ENCODE measurements at places on chromosomes 2 and 18. TPM values are rescaled to one million over a fixed set of nuclear protein-coding genes. Genes with fewer than 3 reads are reported as not detected.

Gene LRP2
- 1.5 TPM for total RNA-seq

Gene LYPD6B
- total RNA-seq = 3.9 TPM

DNA sequence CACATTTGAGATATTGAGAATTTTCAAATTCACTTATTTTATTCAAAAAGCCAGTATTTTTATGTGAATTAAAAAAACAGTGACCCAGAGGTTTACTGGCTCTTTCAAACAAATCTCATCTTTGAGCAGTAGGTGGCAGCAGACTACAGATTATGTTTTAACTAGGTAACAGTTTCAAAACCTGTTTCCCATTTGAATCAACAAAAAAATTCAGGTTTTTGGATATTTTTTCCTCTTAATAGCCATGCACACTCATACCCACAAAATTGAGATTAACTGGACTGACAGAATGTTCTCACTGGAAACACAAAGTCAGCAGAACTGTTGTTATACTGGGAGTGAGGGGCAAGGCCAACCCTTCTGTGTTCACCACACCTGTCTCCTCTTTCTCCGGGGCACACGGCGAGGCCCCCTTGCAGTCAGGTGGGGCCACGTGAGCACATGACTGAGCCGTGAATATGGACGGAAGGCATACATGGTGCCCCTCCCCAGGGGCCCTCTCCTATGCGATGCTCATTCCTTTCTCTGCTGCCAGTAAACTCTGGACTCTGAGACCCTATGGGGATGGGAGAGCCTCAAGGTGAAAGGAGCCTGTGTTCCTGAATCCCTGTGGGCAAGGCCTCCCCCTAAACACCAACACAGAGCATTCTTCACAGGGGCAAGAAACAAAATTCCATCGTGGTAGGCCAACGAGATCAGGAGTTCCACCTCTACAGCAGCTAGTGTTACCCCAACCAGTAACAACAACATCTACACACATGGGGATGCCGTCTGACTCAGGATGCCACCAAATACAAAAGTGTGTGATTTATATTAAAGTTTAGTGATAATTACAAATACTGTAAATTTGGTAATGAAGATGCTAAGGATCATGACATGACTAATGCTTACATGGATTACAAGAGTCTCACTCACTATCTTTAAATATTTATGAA is 80.4 kb downstream of the LPIN2 start:
- DNase-seq = peak; percentile 78
- no peak overlapping the region for H3K4me3 ChIP-seq
- H3K27me3 ChIP-seq = no peaks in the 10 kb centered on the region
- H3K4me1 ChIP-seq = no peaks in the 10 kb centered on the region
- peaks cover 44% of the 10 kb centered on the region for H3K36me3 ChIP-seq
- peak overlapping the region; percentile 7 for H3K27ac ChIP-seq

Gene C2orf72
- 5.4 TPM for total RNA-seq

- H3K4me1 ChIP-seq = no peaks in the 10 kb centered on the region
- no peak overlapping the region for H3K27ac ChIP-seq
- H3K27me3 ChIP-seq = no peaks in the 10 kb centered on the region
- no peak overlapping the region for H3K4me3 ChIP-seq
- DNase-seq = no peak
- H3K36me3 ChIP-seq = peaks cover 3% of the 10 kb centered on the region
Observed at GRCh38 chr2:28021898-28022297, 131.4 kb downstream of the BABAM2 start.

Gene ACTR2
- total RNA-seq = 27.1 TPM

Gene GALNT13
- total RNA-seq = 1.4 TPM

Gene STARD6
- not detected for total RNA-seq

Gene RIT2
- total RNA-seq = not detected

DNA sequence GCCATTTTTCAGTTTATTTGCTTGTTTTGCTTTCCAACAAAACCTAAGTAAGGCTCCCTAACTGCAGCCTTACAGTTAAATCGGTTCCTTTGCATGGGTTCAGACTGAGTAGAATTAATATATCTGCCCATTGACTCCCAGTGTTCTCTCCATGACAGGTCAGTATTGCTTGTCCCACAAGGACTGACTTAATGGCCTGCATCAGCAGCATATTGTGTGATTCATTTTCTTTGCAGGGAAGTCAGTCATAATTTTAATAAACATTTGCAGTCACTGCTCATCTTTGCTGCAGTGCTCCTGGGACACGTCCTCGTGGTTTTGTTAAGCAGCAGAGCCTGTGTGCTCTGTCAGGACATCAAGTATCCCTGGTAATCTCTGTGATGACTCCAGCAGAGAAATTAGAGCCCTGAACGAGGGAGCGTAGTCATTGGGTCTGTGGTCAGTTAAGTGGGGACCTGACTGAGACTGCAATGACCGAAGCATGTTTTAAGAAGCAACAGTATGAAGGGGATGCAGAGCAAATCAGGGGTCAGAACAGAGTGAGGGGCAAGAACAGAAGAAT is 93.3 kb downstream of the CDH20 start:
- no peak for DNase-seq
- H3K27ac ChIP-seq = no peak overlapping the region
- H3K27me3 ChIP-seq = no peaks in the 10 kb centered on the region
- no peak overlapping the region for H3K4me3 ChIP-seq
- H3K4me1 ChIP-seq = peaks cover 8% of the 10 kb centered on the region

DNA sequence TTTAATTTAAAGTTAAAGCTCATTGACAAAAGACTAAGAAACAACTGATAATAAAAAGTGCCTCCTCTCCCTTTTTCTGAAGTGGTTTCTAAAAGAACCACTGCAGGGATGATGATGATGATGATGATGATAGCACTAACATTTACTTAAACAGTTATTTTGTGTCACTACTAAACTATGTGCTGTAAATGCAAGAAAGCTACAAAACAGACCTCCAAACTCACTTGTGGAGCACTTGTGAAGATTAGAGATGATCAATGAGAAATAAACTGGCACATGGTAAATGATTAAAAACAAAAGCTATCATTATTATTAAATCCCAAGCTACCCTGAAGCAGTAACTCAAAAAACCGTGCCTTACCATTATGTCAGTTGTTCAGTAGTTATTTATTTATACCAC is 88.7 kb downstream of the SLC8A1 start:
- H3K36me3 ChIP-seq = no peaks in the 10 kb centered on the region
- no peaks in the 10 kb centered on the region for H3K27me3 ChIP-seq
- no peak overlapping the region for H3K4me3 ChIP-seq
- H3K27ac ChIP-seq = peak overlapping the region; percentile 66

- peak; percentile 25 for DNase-seq
- no peak overlapping the region for H3K27ac ChIP-seq
- H3K27me3 ChIP-seq = no peaks in the 10 kb centered on the region
Observed at GRCh38 chr2:222592176-222592575, 63.7 kb downstream of the FARSB start.

DNA sequence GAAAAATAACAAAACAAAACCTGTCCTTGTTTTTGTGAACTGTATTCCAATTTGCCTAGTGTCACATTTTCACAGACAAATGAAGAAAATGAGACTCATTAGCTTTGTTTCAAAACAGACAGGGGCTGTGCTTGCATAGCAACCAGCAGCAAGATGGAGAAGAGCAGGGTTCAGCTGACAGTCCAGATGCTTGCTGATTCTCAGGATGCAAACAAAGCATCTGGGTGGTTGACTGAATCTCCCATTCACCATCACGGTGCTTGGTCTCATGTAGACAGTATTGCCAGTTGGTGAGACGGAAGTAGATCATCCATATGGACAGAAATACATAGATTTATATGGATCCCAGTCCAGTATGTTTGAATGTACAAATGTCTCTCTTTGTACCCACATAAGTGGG is 326.8 kb downstream of the CCDC85A start:
- H3K4me3 ChIP-seq = no peak overlapping the region
- H3K36me3 ChIP-seq = no peaks in the 10 kb centered on the region
- no peaks in the 10 kb centered on the region for H3K4me1 ChIP-seq
- no peaks in the 10 kb centered on the region for H3K27me3 ChIP-seq
- DNase-seq = no peak
- no peak overlapping the region for H3K27ac ChIP-seq

DNA sequence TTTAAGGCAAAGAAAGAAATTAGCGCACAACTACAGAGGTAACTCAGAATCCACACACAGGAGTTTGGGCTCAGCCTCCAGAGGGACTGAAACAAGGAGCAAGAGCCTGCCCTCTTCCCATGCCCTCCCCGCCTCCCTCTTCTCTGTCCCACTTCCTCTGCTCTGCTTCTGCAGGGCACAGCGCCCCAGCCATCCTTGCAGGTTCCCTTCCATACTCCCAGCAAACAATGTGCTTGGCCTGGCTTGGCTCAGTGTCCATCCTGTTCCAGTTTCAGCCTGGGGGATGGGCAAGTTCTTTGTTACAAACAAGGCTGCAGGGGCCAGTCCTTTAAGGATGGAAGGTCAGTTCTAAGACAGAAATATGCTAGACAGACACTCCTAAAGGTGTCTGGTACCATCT is 133.5 kb downstream of the CDH20 start:
- no peaks in the 10 kb centered on the region for H3K27me3 ChIP-seq
- H3K36me3 ChIP-seq = no peaks in the 10 kb centered on the region
- H3K4me3 ChIP-seq = no peak overlapping the region
- no peak for DNase-seq
- peaks cover 7% of the 10 kb centered on the region for H3K4me1 ChIP-seq

Gene DPYSL5
- 4.5 TPM for total RNA-seq

DNA sequence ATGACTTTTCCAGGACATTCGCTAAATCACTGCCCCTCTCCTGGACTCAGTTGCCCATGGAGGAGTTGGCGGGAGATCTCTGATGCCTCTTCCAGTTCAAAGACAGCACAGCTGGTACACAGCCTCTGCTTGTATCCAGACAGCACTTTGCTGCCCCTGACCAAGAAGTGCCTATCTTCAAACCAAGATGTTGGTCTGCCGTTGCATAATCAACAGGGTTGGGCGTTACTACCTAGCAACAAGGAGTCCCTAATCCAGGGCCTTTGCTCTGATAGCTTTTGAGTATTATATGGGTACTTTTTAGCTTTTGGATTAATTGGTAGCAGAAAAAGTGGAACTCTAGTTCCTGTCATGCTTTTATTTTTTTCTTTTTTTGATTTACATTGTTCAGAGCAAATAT is 166.6 kb downstream of the FAM210A start:
- H3K4me1 ChIP-seq = peaks cover 21% of the 10 kb centered on the region
- H3K27me3 ChIP-seq = no peaks in the 10 kb centered on the region

DNA sequence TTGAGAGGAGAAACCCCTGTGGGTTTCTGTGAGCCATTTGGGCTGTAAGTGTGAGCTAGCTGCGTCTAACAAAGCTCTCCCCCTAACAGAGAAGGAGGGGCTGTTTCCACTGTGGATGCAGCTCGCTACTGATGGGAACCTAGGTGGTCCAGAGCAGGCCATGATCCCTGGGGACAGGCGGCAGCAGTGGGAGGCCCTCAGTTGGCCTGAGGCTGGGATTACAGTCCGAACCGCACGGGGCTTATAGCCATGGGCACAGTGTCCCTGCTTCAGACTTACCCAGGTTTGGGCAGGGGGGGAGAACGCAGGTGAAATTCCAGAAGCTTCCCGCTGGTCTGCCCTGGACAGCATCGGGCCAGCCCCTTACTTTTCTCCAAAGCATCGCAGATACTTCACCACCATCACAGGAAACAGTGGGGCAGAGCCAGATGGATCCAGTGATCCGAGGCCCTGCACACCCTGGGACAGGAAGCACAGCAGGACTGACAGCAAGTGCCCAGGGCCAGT is 139.4 kb downstream of the SEPTIN10 start:
- H3K27me3 ChIP-seq = no peaks in the 10 kb centered on the region
- no peak overlapping the region for H3K27ac ChIP-seq
- DNase-seq = no peak
- H3K4me1 ChIP-seq = no peaks in the 10 kb centered on the region

GRCh38 chr2:159933727-159934049 is 128.7 kb downstream of the PLA2R1 start:
- H3K27ac ChIP-seq = no peak overlapping the region
- H3K36me3 ChIP-seq = no peaks in the 10 kb centered on the region
- no peak overlapping the region for H3K4me3 ChIP-seq
- DNase-seq = no peak

Gene CPSF3
- total RNA-seq = 57.4 TPM

Gene ATP6V1B1
- total RNA-seq = 3.0 TPM

DNA sequence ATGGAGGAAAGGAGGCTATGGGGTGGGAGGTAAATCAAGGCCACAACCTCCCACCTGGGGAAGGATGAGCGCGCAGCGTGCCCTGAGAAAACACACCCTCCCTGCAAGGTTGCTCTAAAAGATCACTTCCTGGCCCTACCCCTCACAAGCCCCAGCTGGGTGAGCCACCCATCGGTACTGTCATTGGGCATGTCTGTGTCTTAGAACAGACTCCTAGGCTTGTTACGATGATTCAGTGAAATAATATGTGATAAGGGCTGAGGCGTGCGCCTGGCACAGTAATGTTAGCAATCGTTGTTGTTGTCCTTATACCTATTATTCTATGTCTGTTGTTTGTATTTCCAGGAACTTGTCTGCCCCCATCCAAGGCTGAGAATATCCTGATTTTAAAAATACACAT is 175.1 kb downstream of the ZFP36L2 start:
- H3K36me3 ChIP-seq = no peaks in the 10 kb centered on the region
- H3K4me1 ChIP-seq = peaks cover 10% of the 10 kb centered on the region
- H3K4me3 ChIP-seq = no peak overlapping the region
- DNase-seq = no peak
- no peaks in the 10 kb centered on the region for H3K27me3 ChIP-seq
- no peak overlapping the region for H3K27ac ChIP-seq

Gene TEX44
- not detected for total RNA-seq

DNA sequence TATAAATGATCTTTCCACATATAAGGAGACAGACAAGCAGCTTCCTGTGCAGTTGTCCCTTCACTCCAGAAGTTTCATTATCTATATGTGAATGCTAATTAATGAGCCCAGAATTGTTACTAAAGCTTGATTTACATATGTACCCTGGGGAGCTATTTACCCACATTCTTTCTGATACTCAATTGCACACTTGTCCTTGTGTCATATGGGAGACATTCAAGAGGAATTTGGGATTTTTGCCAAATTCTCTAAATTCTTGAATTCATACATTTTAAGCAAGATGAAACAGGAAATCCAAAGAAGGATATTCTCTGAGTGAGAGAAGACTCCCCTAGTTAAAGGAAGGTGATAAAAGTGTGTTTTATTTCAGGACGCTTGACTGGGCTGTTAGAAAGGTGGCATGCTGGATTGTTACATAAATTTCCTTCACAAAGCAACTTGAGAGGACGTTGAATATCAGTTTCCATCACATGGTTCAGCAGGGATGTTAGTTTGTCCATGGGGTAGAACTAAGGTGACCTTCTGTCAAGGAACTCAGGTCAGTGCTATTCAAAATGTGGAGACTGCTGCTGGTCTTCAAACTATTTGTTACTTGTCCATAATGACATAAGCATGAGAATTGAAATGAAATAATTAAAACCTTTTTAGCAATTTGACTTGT is 368.2 kb downstream of the IRS1 start:
- H3K4me1 ChIP-seq = peaks cover 4% of the 10 kb centered on the region
- no peak overlapping the region for H3K4me3 ChIP-seq
- no peaks in the 10 kb centered on the region for H3K27me3 ChIP-seq
- H3K36me3 ChIP-seq = no peaks in the 10 kb centered on the region
- no peak overlapping the region for H3K27ac ChIP-seq
- peak; percentile 59 for DNase-seq

GRCh38 chr18:71665131-71665530 is 879.0 kb downstream of the CBLN2 start:
- no peaks in the 10 kb centered on the region for H3K27me3 ChIP-seq
- no peak overlapping the region for H3K4me3 ChIP-seq
- no peak overlapping the region for H3K27ac ChIP-seq
- H3K4me1 ChIP-seq = no peaks in the 10 kb centered on the region
- H3K36me3 ChIP-seq = no peaks in the 10 kb centered on the region
- no peak for DNase-seq

Gene ARL4C
- 7.0 TPM for total RNA-seq

Gene ZRANB3
- 8.8 TPM for total RNA-seq

GRCh38 chr18:48985161-48985560 is 34.4 kb upstream of the SMAD7 start:
- no peaks in the 10 kb centered on the region for H3K36me3 ChIP-seq
- H3K27ac ChIP-seq = no peak overlapping the region
- DNase-seq = no peak

All from cardiac muscle cell (in vitro differentiated cells and primary cell).